ENCODE measurements at places on chromosomes 1 and 21.

DNA sequence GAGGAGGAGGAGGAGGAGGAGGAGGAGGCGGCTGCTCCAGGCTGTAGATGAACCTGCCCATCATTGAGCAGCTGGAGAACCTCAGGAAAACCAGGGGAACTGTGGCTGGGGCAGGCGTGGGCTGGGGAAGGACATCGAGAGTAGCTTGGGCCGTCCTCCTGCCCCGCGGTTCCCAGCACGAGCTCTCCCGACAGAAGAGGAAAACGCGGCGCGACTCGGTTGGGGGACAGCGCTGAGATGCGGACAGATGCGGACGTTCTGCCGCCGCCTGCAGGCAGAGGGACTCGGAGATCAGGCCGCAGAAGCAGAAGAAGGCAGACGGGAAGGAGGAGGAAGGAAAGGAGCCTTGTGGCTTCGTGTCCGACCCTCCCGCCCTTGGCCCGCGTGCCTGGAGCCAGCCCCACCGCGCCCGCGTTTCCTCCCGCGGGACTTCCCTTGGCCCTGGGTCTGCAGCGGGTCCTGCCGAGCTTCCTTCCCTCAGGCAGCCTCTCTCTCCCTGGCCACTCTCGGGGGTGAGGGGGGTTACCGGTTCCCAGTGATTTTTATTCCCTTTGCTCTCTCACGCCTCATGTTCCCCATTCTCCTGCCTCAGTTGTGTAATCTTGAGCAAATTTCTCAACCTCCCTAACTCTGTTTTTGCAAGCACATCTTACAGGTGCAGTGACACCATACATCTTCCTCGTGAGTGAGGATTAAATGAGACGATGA lies 1.7 kb upstream of the TNFRSF9 start:
- peak; percentile 40 for DNase-seq

- peak; percentile 49 for DNase-seq
Measured at GRCh38 chr1:169696273-169697100, 14.9 kb downstream of the SELL start.

- no peak for DNase-seq
Measured at GRCh38 chr1:106925750-106926149, 130.7 kb upstream of the PRMT6 start.

DNA sequence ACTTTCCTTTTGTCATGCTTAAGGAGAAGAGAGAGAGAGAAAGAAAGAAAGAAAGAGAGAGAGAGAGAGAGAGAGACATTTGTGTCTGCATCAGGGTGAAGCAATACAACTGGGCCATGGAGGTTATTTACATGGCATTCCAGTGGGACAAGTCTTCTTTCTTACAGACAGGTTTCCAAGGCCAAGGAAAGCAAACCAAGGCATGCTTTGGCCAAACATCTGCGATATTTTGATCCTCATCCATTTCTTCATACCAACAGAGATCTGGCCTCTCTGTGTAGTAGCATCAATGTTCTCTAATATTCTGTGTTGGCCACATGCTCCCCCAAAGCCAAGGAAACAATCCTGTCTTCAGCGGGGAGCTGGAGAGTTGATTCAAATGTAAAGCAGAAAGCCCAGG lies 292.1 kb downstream of the SETD4 start:
- DNase-seq, result no peak

DNA sequence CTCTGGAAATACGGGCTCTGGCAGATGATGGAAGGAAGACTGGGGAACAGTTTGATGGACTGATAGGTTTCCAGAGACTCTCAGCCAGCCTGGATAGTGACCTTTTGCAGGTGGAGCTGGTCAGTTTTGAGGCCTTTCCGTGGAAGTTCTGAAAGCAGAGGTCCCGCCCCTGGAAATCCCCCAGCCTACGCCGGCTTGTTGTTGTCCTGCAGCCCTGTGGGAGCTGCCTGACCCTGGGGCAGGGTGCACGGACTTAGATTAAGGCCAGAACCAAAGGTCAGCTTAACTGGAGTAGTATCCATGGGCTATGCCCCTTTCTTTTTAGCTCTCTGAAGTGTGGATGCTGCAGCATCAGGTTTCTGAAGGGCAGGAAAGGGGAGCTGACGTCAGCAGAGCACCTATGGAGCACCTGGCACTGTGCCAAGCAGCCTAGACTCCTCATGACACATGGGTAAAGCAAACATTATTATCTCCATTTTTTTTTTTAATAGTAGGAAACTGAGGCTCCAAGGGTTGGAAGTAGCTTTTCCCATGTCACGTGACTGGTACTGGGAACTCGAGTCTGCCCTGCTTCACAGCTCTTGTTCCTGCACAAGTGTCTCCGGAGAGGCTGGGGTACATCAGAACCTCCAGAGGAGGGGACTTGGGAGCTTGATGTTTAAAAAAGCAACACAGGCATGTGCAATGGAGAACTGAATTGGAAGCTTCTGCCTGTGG lies 38.5 kb downstream of the IER5 start:
- no peak for DNase-seq

DNA sequence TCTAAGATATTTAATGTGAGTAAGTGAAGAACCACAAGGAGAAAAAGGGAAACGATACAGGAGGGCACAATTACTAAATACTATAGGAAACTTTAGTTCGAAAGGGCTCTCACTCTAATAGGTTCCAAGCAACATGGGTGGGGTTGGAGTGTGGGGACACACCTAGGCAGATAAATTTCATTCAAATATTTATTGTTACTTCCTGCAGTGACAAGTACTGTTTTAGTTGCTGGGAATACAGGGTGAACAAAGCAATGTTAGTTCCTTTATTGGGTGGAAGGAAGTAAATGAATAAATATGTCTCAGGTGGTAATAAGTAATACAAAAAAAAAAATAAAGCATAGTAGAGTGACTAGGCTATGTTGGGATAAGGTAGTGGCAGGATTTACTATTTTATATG lies 73.2 kb upstream of the B3GALT2 start:
- no peak for DNase-seq

DNA sequence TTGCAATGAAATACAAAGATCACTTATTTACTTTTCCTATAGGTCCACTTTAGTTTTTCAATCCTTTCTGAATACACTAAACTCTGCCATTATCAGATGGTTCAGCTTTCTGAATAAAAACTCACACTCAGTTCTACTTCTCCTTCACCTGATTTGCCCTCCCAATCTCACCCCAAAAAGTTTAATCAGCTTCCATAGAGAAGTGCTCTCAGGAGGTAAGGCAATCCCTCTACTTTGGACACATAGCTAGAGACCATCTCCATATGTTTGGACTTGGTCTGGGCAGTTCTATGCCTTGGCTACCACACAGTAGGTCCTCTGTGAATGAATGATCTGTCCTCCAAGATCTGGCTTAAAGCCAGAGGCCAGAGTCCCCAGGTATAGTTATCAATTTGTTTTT lies 40.9 kb downstream of the PTPN14 start:
- no peak for DNase-seq

DNA sequence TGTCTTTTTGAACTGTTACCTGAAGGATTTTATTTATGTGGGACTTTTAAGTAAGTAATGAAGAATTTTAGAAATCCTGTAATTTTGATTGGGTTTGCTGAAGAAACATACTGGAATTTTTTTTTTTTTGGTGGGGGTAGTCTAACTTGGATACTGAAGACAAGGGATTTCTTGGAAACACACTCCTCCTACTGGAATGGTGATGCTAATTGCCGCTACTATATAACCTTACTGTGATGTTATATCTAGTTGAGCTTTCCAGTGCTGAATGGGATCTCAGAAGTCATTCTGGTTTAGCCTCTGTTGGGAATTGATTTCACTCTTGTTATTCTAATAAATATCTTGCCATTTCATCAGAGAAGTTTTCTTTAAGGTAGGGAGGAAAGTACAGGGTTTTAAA lies 8.4 kb downstream of the PPP2R5A start:
- DNase-seq, result no peak

DNA sequence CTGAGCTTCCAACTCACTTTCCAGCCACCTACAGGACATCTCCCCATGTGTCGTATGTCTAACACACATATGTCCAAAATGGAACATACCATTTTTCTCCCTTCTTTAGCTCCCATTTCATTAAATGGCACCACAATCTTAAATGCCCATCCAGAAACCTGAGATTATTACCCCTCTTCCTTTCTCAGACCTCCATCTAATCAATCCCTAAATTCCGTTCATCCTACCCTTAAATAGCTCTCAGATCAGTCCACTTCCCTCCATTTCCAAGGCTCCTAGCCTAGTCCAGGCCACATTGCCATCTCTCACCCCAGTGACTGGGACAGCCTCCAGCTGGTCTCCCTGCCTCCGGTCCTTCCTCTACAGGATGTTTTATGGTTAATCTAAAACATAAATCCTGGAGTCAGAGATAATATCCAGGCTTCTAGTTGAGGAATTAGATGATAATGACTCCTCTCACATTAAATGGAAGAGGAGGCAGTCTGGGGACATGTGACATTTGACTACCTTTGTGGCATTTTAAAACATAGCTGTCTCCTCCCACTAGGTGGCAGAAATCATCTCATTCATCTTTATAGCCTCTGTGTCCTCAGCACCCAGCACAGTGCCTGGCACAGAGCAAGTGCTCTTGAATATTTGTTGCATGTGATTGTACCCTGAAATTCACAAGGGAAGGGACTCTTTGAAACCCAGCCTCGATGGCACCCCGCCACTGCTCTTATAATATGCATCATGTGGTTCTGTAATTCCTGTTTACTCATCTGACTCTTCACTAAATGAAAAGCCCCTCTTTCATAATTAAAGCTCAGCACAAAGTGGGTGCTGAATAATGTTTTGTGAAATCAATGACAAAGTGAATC lies 102.3 kb downstream of the TMEM53 start:
- DNase-seq, result peak; percentile 47

DNA sequence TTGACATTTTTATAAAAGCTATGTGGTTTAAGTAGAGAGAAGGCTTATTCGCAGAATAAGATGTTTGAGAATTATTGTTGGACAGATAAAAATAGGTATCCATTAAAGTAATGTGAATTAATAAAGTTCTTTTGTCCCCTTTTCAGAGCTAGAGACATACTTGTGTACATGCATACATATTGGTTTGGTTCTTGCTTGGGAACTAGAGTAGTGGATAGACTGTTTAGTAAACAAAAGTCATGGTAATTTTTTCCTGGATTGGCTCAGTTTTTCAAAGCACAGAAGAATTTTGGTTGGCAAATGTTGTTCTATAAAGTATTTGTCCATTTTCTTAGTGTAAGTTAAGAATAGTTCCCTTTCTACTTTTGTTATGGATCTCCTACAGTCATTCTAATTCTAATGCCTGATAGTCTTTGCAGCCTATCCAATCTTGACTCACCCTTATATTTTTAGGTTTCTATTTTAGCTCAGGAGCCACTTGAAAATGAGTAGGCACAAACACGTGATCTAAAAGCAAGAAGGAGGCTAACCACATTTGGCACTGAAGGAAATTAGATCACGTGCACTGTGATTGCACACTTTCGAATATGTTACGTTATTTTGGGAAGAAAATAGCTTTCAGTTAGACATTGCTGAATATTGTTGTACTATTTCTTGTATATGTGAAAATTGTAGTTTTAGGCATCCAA lies 47.0 kb downstream of the RABGAP1L start:
- DNase-seq, result peak; percentile 63

GRCh38 chr1:181259026-181259745 lies 170.7 kb downstream of the IER5 start:
- no peak for DNase-seq

- no peak for DNase-seq
Measured at GRCh38 chr1:3114846-3115245, 45.8 kb downstream of the PRDM16 start.

GRCh38 chr1:80807981-80808380 lies 992.8 kb upstream of the ADGRL2 start:
- no peak for DNase-seq

DNA sequence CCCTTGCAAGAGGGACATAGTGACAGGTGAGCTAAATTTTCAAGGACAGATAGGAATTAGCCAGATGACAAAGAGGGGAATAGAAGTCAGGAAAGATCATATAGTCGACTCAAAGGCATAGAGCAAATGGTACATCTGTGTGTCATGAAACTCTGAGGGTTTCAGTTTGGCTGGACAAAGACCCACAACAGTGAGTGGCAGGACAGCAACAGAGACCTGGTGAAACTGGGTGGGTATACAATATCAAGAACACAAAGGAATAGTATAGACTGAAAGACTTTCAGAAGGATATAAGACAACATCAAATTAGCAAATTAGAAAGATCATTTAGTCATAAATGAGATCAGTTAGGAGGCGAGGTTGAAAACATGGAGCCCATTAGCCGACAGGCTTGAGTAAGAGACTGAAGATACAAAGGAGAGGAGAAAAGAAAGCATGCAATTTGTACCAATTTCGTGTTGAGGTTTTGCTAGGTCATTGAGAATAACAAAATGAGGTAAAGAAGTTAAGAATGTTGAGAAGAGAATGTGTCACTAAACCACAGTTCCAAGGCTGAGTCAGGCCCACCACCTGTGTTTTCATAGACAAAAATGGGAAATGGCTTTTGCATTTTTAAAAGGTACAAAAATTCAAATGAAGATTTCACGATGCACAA lies 213.8 kb downstream of the HHIPL2 start:
- DNase-seq, result peak; percentile 42

- no peak for DNase-seq
Measured at GRCh38 chr1:210377731-210378333, 49.1 kb downstream of the HHAT start.

GRCh38 chr1:1080122-1080757 lies 6.1 kb upstream of the RNF223 start:
- DNase-seq, result peak; percentile 39

GRCh38 chr1:147504801-147505311 lies 36.4 kb upstream of the BCL9 start:
- DNase-seq, result no peak

DNA sequence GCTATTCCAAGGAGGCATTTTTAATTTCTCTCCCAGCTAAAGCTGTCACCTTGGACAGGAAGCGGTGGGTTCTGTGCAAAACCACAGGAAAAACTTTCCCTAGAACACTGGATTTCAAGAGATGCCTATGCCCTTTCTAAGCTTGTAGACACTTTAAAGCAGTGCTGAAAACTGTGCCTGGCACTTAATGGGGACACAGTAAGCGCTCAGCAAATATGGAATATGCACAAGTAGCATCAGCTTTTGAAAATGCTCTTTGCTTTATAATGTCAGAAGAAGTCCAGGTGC lies 50.9 kb upstream of the TARBP1 start:
- DNase-seq, result no peak

All from activated CD4-positive, alpha-beta T cell treated with anti-CD3 and anti-CD28 coated beads, Interleukin-2, Interleukin-6, amounts not matched to agents 100 ng/mL and 50 ng/mL, durations not matched to agents 16 hours and 8 hours (primary cell).